Cardiac septum (tissue), 1 donor: ENCODE measurements at places on chromosomes 7 and 10. TPM values are rescaled to one million over a fixed set of nuclear protein-coding genes. Genes with fewer than 3 reads are reported as not detected.

The HMX3 gene
- total RNA-seq = not detected

The PDSS1 gene
- 6.4 TPM for total RNA-seq

The ASZ1 gene
- total RNA-seq = not detected

The TMEM26 gene
- total RNA-seq = 0.16 TPM

The PFKFB3 gene
- 13.8 TPM for total RNA-seq

DNA sequence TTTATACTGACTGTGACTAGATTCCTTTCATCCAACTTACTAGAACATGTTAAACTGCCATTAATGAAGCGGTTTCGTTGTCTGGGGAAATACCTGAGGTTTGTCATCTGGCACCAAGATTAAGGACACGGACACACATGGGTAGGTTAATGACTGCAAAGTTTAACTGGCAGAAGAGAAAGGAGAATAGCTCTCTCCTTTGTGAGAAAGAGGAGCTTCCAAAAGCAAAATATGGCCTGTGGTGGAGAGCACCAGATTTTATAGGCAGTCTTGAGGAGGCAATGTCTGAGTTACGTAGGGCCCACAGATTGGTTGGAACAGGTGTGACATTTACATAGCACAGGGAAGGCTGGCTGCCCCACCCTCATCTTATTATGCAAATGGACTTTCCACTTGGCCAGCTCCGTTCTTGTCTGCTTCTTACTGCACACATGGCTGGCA is 1193.0 kb upstream of the CELF2 start:
- no peak for DNase-seq

DNA sequence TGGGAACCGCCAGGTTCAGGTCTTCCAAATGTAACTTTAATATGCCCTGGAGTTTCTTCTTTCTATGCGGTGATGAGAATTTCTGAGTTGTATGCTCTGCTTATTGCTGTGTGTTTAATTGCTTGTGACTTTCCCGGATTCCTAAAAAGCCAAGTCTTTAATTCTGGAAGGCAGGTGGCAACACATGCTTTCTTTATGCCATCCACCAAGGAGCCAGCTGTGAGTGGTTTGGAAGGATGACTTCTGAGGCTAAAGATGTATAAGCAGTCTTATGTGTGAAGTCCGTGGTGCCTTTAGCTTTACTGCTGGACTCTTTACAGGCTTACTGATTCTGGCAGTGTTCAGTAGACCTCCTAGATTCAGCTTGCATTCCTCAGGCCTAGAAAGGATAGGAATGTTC is 3.1 kb downstream of the SDK1 start:
- DNase-seq = no peak

DNA sequence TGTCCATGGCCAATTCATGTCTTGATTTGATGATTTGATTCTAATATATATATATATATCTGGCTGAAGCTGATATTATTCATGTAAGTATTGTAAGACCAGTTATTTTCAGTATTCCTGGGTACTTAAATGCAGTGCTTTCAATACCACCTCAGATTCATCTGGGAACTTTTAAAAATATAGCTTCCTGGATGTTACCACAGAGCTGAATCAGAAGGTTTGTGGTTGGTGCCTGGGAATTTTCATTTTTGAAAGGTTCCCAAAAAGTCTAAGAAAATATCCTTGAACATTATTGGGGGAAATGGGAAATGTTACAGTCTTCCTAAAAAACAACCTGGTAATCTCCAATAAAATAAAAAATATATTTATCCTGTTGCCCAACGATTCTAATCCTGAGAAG is 10.7 kb upstream of the PPP3CB start:
- no peak for DNase-seq

GRCh38 chr10:11798845-11799735 is 24.1 kb upstream of the PROSER2 start:
- no peak for DNase-seq

GRCh38 chr10:94315024-94315451 is 47.7 kb downstream of the NOC3L start:
- DNase-seq = no peak

GRCh38 chr10:88755753-88756152 is 4.1 kb upstream of the LIPN start:
- no peak for DNase-seq

DNA sequence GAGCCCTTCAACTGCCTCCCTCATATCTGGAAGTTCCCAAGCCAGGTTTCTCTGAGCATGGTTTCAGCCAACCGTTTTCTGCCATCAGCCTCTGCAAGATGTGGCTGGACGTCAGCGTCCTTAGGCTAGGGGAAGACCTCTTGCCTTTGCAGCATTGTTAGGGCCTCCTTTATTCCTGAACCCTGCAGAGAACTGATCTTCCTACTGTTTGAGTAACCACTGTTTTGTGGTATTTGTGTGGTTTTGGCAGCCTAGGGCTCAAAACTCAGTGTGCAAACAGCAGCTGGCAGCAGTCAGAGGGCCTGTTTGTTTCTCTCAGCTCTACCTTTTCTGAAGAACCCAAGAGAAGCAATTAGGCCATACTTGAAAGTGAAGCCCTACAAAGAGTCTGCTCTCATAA is 83.4 kb upstream of the SEMA3E start:
- DNase-seq = no peak

DNA sequence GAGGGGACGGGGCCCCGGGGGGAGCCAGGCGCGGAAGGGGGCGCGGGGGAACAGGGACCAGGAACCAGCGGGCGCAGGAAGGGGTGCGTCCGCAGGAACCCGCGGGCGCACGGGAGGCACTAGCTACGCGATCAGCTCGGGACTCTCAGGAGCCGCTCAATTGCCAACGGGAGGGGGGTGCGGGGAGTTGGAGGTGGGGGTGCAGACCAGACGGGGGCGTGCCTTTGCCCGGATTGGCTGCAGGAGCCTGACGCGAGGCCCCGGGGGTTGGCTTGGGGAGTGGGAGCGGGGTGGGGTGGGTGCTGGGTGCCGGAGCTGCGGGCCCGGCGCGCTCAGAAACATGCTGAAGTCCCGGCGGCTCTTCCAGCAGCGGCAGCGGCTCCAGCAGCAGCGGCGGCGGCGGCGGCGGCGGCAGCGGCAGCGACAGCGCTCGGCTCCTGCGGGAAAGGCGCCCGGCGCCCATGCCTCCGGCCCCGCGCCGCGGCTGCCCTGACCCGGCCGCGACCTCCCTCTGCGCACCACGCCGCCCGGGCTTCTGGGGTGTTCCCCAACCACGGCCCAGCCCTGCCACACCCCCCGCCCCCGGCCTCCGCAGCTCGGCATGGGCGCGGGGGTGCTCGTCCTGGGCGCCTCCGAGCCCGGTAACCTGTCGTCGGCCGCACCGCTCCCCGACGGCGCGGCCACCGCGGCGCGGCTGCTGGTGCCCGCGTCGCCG is at the start of gene ADRB1:
ADRB1 (plus strand) TSS at position 335 of the 715 bp plus-strand sequence; CDS start at position 602, 267 bp downstream.
- peak; percentile 93 for DNase-seq

DNA sequence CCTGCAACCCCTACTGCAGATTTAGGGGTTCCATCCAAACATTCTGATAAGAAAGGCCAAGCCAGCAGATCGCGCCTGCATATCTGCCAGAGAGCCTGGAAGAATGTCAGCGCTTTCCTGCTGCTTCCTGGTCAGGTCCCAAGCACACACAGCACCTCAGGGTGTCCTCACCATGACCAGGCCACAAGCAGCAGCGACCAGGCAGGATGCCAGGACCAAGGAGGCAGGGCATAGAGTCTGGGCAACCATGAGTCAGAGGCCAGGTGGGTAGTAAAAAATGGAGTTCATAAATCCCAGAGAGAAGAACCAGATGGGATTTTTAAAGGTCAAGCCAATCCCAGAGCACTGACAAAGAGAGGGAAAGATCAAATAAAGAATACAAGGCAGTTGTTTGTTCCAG is 5.5 kb upstream of the FAM131B start:
- DNase-seq = no peak

DNA sequence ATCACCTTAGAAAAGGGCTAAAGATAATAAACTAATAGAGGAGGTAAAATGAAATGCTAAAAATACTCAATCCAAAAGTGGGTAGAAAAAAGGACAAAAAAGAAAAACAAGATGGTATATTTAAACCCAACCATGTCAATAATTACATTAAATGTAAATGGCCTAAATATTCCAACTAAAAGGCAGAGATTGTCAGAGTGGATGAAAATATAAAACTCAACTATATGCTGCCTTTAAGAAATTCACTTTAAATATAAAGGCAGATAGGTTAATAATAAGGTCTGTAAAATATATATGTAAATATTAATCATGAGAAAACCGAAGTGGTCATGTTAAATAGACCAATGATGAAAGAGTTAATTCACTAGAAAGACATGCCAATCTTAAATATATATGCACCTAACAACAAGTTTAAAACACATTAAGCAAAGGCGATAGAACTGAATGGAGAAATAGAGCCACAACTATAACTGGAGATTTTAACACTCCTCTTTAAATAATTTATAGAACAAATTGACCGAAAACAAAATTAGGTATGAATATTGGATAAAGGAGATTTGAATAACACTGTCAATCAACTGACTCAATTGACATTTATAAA is 159.4 kb downstream of the PLPP4 start:
- no peak for DNase-seq

DNA sequence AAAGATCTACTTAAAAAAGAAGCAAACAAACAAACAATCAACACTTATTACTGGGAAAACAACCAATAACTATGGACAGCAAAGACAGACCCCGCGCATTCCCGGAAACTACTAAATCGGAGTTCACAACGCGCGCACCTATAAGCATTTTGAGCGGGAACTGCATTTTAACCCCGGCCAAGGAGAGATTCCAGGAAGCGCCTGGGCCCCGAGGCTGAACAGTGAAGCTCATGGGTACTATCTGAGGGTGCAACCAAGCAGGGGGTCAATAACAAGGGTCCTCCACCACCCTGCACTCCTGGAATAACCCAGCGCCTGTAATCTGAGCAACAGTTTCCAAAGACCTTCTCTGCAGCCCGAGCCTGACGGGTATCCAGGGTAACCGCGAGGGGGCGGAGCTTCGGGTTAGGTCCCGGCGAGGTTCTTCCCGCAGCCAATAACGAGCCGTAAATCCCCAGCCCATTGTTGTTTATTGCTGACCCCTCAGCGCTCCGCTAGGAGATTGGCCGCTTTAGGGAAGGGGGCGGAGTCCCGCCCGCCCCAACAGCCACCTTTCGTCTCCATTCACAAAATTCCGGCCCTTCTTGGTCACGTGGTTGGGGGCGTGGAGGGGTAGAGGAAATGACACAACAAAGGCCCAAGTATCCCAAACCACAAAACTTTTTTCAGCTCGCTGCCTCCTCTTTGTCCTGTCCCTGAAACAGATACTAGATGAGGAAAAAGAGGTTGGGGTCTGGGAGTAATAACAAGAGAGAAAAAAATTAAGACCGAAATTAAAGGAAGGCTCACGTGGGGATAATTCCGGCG is 1.7 kb upstream of the ETV1 start:
- peak; percentile 97 for DNase-seq

GRCh38 chr7:7672545-7673239 is 32.1 kb downstream of the UMAD1 start:
- DNase-seq = no peak

- DNase-seq = no peak
Observed at GRCh38 chr10:3239920-3240894, 67.6 kb upstream of the PITRM1 start.

GRCh38 chr7:149886018-149886415 is 12.2 kb downstream of the ATP6V0E2 start:
- DNase-seq = no peak

DNA sequence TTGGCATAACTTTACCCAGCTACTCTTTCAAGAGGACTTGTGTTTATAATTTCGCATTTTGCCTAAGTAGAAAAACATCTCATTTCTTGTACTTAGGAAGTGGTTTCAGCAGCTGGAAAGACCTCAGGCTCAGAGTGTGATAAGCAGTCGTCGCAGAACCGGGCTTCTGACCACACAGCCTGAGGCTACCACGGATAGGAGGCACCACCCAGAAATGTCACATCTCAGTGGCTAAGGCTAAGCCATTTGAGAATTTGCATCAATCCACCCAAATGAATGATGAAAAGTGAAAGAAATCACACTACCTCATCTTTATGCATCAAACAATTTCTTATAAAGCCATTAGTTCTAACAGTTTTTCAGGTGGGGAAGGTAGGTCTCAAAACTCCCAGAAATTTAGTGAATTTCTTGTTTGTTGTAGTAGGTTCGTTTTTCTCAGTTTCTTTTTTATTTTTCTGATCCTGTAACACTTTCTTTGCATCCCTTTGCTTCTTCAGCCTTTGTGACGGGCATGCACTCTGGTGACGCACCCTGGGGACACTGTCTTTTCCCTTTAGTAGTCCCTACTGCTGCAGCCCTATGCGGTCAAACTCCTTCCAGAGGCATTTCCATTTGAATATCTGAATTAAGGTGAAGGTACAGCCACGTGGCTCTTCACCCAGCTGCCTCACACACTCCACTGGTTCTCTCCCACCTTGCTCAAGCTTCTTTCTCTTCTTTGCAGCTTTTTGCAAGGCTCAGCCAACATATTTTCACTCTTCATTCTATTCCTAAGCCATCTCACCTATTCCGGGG is 68.5 kb downstream of the MAP3K8 start:
- DNase-seq = no peak

GRCh38 chr7:159070431-159071148 is 74.1 kb downstream of the VIPR2 start:
- peak; percentile 75 for DNase-seq

- DNase-seq = no peak
Observed at GRCh38 chr7:608361-608760, 88.7 kb upstream of the PDGFA start.

GRCh38 chr7:124758327-124758726 is 7.3 kb downstream of the GPR37 start:
- DNase-seq = no peak

GRCh38 chr10:20535897-20536881 is 360.9 kb downstream of the NEBL start:
- no peak for DNase-seq

GRCh38 chr7:2873686-2874551 is 29.8 kb upstream of the GNA12 start:
- DNase-seq = no peak

GRCh38 chr7:139169816-139170215 is 60.3 kb upstream of the ZC3HAV1 start:
- DNase-seq = no peak

DNA sequence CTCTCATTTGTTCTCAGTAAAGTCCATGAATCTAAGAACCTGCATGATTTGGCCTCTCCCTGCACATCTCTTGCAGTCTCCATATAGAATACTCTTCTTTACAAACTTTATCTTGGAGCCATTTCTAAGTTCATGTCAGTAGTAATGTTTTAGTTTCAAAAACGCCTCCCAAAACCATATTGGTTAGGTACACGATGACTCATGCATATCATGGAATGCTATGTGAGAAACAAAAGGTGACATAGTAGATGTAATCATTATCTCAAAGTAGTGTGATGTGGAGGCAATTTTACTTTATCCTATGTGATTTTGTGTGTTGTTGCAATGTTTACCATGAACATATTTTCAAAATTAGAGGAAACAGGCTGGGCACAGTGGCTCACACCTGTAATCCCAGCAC is 520.7 kb downstream of the KCNMA1 start:
- DNase-seq = no peak

GRCh38 chr10:116371737-116372136 is 47.5 kb downstream of the CCDC172 start:
- no peak for DNase-seq

DNA sequence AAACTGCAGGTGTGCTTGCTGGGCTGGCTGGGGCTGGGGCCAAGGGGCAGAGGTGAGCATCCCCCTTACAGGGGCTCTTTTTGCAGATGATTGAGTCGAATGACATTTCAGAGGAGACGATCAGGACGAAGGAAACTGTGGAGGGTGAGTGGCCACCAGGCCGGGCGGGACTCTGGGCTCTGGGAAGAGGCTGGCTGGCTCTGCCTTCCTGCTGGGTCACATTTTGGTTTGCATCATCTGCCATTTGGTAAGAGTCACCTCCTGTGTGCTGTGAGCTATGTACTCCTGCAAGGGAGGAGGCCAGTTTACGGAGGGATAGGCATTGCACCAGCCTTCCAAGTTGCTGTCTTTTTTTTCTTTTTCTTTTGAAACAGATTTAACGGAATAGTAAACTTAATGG is 73.0 kb upstream of the GTF2IRD1 start:
- no peak for DNase-seq
